H4 (cell line): ENCODE measurements at places on chromosomes 1 and 21. TPM values are rescaled to one million over a fixed set of nuclear protein-coding genes. Genes with fewer than 3 reads are reported as not detected.

The FCRL5 gene
- total RNA-seq = not detected in 2 replicates

The CCDC185 gene
- not detected in 2 replicates for total RNA-seq

The FASLG gene
- total RNA-seq = not detected in 2 replicates

The DDAH1 gene
- 4.3 and 6.1 TPM in 2 replicates for total RNA-seq

The ZYG11A gene
- 3.1 and 4.5 TPM in 2 replicates for total RNA-seq

The C1QB gene
- total RNA-seq = not detected in 2 replicates

DNA sequence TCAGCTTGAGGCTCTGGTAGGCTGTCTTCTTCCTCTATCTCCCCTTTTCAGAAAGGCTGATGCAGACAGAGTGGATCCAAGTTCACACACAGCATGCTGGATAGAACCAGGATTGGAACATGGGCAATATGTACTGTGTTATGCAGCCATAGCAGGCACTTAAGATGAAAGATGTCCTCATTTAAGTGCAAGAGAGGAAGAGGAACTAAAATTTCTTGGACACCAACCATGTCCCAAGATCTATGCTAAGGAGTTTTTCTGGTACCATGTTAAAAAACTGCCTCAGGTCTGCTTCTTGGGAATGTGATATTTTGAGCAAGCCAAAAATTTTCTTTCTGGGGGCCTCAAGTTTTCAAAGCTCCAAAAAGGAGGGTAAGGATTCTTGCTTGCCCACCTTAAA lies 1.2 kb downstream of the SDHB start:
- DNase-seq = no peak

- DNase-seq = no peak
These were observed 30.3 kb upstream of the USP1 start for GRCh38 chr1:62406576-62406975.

GRCh38 chr1:151324390-151324930 lies 2.8 kb downstream of the PI4KB start:
- no peak for DNase-seq

GRCh38 chr1:235504122-235504493 lies at the start of gene B3GALNT2:
B3GALNT2 (minus strand) TSS chr1:235504452; CDS start chr1:235504252, 200 bp downstream.
- no peak for DNase-seq
